ENCODE measurements at places on chromosomes 6 and 20. TPM values are rescaled to one million over a fixed set of nuclear protein-coding genes. Genes with fewer than 3 reads are reported as not detected.

- DNase-seq = no peak
Measured at GRCh38 chr6:35027807-35028206, 113.3 kb downstream of the TCP11 start.

DNA sequence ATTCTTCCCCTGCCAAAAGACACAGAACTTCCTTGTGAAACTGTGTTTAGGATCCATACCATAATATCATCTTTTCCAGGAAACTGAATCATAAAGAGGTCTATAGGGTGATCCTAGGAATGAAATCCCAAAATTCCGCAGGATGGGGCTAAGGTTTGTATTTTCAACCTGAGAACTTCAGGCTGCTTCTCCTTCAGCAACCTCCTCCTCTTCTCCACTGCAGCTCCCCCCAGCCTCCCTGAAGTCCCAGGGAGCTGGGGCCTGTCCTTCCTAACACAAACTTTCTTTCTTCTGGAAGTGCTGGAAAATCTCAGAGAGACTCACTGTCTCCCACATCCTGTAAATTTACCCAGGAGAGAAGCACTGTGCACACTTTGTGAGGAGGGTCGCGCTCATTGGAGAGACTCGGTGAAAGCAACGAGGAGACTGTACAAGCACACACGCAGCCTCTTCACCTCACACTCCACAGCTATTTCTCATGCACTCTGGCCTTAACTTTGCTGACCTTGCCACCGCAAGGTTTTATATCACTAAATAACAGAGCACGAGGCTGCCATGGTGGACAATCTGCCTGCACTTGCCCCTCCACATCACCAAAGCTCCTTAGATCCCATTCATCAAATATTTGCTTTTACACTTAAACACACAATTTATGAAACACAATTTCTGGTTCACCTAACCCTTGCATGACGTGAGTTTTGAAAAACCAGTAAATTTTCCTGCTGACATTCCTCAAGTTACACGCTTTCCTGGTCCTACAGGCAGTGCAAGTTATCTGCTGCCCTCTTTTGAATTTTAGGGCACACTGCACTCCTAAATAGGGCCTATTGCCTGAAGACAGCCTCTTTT, 14.3 kb downstream of the ID4 start:
- peak; percentile 82 for DNase-seq

- DNase-seq = no peak
Measured at GRCh38 chr6:7769702-7770101, 43.8 kb downstream of the BMP6 start.

GRCh38 chr6:118826096-118826495, 67.9 kb upstream of the ASF1A start:
- no peak for DNase-seq

GRCh38 chr6:44132476-44132875, 5.1 kb downstream of the TMEM63B start:
- DNase-seq = no peak

Gene ITPR3
- total RNA-seq = 3.4 TPM

Gene HLA-DQB2
- not detected for total RNA-seq

Gene CLPSL1
- total RNA-seq = not detected

All from neural progenitor cell (in vitro differentiated cells).